Activated naive CD4-positive, alpha-beta T cell treated with anti-CD3 and anti-CD28 coated beads, Interleukin-2, amount 50 U/mL, for 72 hours (primary cell): ENCODE measurements at places on chromosomes 6 and 20. TPM values are rescaled to one million over a fixed set of nuclear protein-coding genes. Genes with fewer than 3 reads are reported as not detected.

DNA sequence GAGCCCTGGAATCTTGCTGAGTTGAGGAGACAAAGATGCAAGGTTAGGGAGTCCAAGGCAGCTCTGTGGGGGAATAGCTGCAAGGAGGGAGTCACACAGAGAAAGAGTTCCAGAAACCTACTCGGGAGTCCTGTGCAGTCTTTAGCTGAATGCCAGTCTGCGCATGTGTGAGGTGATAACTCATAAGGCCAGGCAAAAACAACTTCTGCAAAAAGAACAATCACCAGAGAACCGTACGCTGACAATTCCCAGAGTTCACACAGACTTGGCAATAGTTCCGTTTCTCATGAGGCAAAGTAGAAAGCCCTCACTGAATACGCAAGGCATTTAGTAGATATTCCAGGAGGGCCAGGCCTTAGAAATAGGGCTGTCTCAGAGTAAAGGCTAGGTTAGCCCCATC is 135.2 kb upstream of the TAB2 start:
- DNase-seq, result no peak

DNA sequence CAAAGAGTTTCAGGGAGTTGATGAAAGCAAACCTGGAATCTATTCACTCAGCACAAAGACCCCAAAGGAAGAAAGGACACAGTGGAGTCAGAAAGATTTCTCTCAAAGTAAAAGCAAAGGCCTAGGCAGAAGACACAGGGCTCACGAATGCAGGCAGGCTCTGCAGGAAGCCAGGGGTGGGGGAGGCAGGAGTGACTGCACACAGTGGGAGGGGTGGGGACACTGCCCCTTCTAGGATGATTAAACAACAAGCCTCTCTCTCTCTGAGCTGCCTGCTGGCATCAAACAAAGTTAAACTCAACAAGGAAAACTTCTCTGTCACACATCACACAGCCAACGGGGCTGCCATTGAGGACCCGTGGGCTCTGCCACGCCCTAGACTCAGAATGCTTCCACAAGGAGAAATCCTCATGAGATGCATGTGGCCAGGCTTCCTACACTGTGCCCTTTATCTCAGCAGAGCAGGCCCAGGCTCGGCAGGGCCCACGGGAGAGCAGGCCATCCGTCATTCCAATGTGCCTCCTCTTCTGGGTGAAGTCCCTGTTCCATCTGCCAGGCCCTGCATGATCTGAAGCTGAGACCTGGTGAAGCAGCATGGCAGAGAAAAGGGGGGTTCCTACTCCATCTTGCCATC is 70.1 kb downstream of the RAMACL start:
- DNase-seq, result no peak

QRSL1 gene
- total RNA-seq, result 20.5 TPM

DNA sequence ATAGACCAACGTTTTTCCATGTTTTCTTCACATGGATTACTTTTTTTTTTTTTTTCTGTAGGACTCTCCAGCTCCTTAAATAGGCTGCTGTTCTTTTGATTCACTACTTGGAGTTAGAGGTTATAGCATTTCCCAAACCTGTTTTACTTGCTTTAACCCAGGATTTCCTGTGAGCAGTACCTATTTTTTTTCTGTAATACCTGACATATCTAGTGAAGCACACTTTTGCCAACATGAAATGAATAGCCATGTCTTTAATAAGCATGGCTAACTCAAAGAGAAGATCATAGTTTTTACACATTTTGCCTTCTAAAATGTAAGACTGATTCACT is 137.0 kb downstream of the FOXA2 start:
- DNase-seq, result no peak

DNA sequence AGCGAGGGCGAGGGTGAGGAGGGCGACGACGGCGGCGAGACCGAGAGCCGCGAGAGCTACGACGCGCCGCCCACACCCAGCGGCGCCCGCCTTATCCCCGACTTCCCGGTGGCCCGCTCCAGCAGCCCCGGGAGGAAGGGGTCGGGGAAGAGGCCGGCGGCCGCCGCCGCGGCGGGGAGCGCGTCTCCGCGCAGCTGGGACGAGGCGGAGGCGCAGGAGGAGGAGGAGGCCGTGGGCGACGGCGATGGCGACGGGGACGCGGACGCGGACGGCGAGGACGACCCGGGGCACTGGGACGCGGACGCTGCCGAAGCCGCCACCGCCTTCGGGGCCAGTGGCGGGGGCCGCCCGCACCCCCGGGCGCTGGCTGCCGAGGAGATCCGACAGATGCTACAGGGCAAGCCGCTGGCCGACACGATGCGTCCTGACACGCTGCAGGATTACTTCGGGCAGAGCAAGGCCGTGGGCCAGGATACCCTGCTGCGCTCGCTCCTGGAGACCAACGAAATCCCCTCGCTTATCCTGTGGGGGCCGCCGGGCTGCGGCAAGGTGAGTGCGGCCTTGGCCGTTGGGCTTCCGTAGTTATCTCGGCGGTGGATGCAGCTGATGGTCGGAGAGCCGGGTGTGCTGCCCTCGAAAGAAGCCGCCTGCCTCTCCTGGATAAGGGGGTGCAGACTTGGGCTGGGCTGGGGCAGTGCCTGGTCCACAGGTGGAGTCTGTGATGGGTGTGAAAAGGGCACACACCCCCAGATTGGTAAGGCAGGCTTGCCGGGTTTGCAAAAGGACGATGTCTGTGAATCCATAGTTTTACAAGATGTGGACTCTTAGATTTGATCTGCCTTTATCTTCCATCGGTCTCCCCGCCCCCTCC is 938 bp downstream of the WRNIP1 start:
- DNase-seq, result peak; percentile 68

- DNase-seq, result no peak
Observed at GRCh38 chr6:151869787-151870186, 62.3 kb downstream of the ESR1 start.

TTK gene
- total RNA-seq, result 32.6 TPM

GRCh38 chr6:3809982-3810381 is 39.2 kb upstream of the FAM50B start:
- DNase-seq, result no peak

DNA sequence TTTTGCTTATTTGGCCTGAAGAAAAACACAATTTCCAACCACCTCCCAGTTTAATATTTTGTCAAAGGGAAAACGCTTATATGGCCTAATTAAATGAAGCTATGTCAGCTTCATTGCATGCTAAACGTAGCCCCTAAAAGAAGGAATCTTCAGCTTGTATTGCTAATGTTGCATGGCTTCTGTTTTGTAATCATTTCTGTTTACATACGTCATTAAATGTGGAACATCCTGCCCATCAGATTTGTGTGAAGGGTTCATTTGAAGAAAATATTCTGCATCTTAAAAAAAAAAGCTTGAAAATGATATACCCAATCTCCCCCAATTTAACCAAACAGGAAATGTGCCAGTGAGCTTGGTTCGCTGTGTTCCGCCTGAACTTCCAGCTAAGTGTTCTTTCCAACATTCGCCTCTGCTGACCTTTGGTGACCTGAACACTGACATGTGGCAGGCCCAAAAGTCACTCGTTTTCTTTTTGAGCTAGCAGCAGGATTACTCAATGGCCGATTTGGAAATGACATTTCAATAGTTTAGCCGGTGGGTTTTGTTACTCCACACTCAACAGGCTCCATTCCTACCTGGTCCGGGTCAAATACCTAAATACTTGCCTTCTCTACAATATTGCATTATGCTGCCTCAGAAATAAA is 12.7 kb upstream of the SIRT5 start:
- DNase-seq, result no peak

EYA4 gene
- not detected for total RNA-seq

GRCh38 chr6:56043076-56043475 is 167.7 kb upstream of the BMP5 start:
- no peak for DNase-seq

- DNase-seq, result no peak
Observed at GRCh38 chr6:53906103-53906502, 111.3 kb downstream of the LRRC1 start.

GRCh38 chr20:23550227-23550626 is 18.1 kb downstream of the CST9L start:
- no peak for DNase-seq

DNA sequence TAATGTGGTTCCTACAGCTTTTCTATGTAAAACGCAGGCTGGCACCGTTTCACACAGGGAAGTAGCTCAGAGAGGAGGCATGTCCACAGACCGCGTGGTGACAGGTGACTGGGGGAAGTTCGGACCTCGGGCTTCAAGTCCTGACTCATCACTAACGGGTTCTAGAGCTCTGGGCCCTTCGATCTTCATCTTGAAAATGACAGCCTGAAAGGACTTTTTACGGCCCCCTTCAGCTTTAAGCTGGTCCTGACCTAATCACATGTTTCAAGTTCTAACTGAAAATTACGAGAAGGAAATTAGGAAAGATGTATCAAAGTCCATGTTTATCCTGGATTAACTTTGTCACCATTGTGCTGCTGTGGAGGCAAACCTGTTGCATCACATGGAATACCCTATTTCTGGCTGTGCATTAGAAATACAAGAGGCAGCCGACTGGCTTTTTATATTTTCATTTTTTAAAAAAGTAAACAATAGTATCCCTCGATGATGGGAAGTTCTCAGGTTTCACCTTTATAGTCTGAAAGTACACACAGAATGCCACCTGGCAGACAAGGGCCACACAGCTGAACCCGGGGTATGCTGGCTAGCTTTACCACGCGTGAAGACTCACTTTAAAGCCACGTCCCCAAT is 2.0 kb downstream of the MAN1A1 start:
- DNase-seq, result no peak

- no peak for DNase-seq
Observed at GRCh38 chr6:71391126-71391525, 102.5 kb downstream of the OGFRL1 start.

PARD6B gene
- total RNA-seq, result 6.9 TPM

GRCh38 chr20:53578492-53579222 is 15.0 kb downstream of the ZNF217 start:
- no peak for DNase-seq

DNA sequence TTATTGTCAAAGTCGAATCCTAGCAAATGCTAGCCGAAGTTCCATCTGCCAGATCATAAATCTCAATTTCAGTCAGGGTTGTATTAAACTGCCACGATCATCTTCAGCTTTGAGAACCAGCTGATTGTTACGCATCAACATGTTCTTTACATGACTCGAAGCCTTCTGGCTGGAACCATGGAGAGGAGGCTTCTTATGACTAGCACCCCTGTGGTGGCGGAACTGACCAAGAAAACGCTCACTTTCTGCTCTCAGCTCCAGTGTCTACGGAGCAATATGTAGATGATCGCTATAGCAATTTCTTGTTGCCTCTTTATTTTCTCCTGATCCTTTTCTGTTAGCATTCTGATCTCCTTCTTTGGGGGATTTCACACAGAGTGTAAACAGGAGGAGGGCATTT is 479.4 kb upstream of the SLC35B3 start:
- no peak for DNase-seq

DNA sequence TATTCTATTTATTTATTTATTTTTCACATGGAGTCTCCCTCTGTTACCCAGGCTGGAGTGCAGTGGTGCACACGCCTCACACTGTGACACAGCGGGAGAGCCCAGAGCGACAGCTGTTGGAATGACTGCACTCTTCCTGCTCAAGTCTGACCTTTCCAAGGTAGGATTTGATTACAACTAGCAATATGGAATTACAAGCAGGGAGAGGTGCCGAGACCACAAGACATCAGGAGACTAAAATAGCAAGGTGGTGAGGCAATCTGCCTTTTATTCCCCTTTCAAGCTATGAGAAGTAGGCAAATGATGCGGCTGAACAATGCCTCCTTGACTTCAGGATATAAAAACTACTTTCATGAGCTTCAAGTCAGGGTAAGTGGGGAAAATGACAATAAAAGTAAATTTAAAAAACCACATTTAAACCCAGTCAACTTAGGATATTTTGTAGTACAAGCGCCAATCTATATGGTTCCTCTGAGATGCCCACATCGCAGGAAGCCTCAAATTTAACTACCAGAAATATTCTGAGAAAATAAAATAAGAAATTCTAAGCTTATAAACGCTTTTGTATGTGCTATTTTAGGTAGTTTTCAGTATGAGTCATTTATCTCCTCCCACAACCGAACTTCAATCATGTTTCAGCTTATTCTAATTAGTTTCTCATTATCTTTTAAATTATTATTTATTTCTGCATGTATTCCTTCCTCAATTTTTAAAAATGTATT is 146.9 kb upstream of the SGK1 start:
- no peak for DNase-seq

CRISP2 gene
- total RNA-seq, result not detected

DNA sequence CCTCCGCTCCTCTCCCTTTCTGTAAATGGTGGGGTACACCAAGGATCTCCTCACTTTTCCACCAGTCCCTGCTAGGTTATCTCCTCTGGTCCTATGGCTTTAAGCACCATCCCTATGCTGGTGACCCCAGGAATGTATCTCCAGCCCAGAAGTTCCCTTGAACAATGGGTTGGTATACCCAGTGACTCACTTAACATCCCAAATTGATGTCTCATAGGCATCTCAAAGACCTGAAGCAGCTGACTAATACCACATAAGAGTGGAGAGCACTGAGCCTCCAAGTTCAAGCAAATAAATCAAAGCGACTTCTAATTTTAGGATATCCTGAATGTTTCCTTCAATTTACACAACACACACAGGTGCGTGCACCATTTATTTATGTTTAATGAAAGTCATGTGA is 48.3 kb downstream of the ADGRF1 start:
- DNase-seq, result no peak
